ENCODE measurements at places on chromosomes 2 and 18.

DNA sequence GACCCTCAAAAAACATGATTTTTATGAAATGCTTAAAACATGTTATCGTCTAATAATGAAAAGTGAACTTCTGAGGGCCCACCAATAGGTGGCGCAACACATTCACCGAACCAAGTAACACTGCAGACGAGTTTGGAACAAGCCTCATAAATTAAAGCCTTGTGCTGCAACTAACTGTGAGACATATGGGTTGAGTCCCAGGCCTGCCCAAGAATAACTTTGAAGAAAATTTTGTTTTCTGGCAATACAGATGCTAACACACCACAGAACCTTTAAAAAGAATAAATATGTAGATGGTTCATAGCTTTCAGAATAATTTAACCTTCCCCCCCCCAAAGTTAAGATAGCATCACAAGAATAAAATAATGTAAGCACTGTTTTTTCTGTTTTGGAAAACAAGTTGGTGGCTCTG lies 285.9 kb downstream of the RNF144A start:
- H3K4me1 ChIP-seq, result no peaks in the 10 kb centered on the region
- H3K36me3 ChIP-seq, result no peaks in the 10 kb centered on the region
- no peak overlapping the region for H3K27ac ChIP-seq
- H3K4me3 ChIP-seq, result no peak overlapping the region
- DNase-seq, result peak; percentile 10

DNA sequence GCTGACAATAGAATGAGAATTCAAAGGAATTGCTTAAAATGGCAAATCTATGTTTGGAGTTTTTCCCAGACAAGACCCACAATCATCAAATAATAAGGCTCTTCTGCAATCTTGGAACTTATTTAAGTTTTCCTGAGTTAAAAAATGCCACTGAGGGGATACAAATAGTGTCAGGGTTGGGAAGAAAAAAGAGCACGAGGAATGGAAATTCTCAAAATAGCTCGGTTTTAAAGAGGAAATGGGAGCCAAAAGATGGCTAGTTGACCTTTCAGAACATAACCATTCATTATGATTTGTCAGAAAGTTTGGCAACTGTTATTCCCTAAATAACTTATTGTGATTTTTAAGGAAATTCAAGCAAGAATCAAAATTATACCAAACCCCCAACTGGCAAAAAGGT lies 127.7 kb downstream of the RAPGEF4 start:
- H3K4me3 ChIP-seq, result no peak overlapping the region
- H3K27ac ChIP-seq, result no peak overlapping the region
- H3K36me3 ChIP-seq, result peaks cover 3% of the 10 kb centered on the region
- H3K27me3 ChIP-seq, result peaks cover 50% of the 10 kb centered on the region

DNA sequence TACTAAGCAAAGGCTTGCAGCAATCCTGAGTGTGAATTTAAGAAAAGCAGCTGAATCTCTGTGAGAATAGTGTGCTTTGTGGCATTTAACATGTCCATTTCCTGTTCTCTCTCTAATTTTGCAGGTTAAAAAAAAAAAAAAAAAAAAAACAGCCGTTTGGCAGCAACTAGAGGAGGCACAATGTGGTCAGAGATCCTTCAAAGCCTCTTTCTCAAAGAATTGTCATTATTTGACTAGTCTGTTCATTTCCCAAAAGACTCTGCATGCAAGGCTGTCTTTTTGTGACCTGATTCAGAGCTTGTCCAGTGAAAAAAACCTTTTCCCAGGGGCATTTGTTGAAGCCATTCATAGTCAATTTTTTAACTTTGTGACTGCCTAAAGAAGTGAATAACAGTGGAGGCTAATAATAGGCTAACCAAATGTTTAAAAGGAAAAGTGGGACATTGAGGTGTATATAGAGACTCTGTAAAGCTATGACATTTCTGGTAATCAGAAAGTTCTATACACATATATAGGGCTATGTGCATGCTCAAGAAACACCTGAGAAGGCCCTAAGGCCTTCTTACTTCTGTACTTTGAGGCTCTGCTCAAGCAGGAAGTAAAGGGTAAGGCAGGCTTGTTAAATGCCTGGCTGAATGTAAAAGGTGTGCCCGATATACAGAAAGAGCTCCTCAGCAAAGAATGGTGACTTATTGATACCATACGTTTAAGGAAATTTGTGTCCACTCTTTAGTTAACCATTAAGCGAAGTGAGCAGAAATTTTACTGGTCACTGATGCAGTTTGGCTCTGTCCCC lies 289.6 kb upstream of the RAB6C start:
- H3K36me3 ChIP-seq, result no peaks in the 10 kb centered on the region
- DNase-seq, result no peak
- no peak overlapping the region for H3K4me3 ChIP-seq
- H3K27ac ChIP-seq, result no peak overlapping the region

- H3K4me3 ChIP-seq, result no peak overlapping the region
- H3K36me3 ChIP-seq, result no peaks in the 10 kb centered on the region
- peaks cover 4% of the 10 kb centered on the region for H3K27me3 ChIP-seq
- no peak overlapping the region for H3K27ac ChIP-seq
- peaks cover 3% of the 10 kb centered on the region for H3K4me1 ChIP-seq
Measured at GRCh38 chr2:147045113-147045512, 799.7 kb upstream of the ACVR2A start.

DNA sequence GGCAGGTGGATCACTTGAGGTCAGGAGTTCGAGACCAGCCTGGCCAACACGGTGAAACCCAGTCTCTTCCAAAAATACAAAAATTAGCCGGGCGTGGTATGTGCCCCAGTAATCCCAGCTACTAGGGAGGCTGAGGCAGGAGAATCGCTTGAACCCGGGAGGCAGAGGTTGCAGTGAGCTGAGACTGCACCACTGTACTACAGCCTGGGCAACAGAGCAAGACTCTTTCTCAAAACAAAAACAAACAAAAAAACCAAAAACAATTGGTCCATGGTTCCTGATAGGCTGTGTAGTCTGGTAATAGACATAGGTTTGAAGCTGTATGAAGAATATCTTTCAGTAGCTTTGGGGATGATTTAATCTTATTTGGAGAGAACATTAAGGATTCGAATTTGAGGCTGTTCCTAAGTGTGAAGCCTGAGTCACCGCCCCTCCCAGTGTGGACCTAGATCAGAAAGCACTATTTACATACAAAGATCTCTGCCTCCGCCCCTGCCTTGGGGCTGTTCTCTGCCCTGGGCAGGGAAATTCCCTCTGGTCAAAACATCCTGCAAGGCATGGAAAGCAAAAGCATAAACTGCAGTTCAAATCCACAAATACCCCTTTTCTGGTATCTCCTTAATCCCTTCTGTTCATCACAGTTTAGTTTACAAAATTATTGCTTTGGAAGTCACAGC lies 52.8 kb upstream of the PMAIP1 start:
- H3K27me3 ChIP-seq, result peaks cover 9% of the 10 kb centered on the region
- no peak overlapping the region for H3K4me3 ChIP-seq
- peaks cover 9% of the 10 kb centered on the region for H3K4me1 ChIP-seq
- DNase-seq, result no peak
- peak overlapping the region; percentile 27 for H3K27ac ChIP-seq

- no peak overlapping the region for H3K27ac ChIP-seq
- H3K27me3 ChIP-seq, result no peaks in the 10 kb centered on the region
- H3K36me3 ChIP-seq, result no peaks in the 10 kb centered on the region
- H3K4me3 ChIP-seq, result no peak overlapping the region
Measured at GRCh38 chr2:179525340-179525739, 260.7 kb upstream of the SESTD1 start.

GRCh38 chr2:129101186-129101585 lies 782.5 kb upstream of the HS6ST1 start:
- no peak overlapping the region for H3K27ac ChIP-seq
- DNase-seq, result no peak
- no peak overlapping the region for H3K4me3 ChIP-seq
- H3K36me3 ChIP-seq, result no peaks in the 10 kb centered on the region

Data from T-helper 17 cell (primary cell).